MG63 (cell line): ENCODE measurements at places on chromosomes 4 and X.

DNA sequence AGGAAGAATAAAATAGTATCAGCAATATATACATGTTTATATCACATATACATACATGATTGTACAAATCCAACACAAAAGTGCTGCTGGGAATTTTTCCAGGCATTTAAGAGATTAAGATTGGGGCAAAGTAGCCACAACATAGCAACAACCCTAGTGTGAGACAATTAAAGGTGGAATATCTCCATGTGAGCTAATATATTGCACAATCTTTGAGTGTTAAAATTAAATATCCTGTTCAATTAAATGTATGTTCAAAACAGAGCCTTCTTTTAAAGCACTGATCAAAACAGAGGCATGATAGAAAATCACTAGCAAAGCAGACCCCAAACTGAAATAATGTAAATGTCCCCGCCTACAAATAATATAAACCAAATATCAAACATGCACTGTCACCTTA is 97.6 kb downstream of the GABRB1 start:
- DNase-seq = no peak

- DNase-seq = no peak
Observed at GRCh38 chr4:106676173-106676921, 307.8 kb upstream of the GIMD1 start.

GRCh38 chrX:12142661-12143060 is 4.4 kb downstream of the FRMPD4 start:
- no peak for DNase-seq

- no peak for DNase-seq
Observed at GRCh38 chr4:28744066-28744465, 1883.4 kb downstream of the STIM2 start.

DNA sequence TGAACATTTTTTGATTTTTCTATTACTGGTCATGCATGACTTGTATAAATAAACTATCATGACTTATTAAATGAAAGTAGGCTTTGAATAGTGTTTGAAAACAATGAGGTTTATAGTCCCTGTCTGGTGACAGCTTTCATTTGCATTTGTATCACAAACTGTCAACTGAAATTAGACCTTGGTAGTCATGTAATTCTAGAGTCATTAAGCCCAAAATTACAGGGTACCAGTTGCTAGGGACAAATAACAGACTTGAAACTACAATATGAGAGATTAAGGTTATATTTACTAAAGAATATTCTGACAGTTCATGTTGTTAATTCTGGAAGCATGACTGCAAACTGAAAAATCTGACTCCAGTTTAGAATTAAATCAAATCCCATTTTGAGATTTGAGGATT is 9.2 kb upstream of the VAMP7 start:
- no peak for DNase-seq

DNA sequence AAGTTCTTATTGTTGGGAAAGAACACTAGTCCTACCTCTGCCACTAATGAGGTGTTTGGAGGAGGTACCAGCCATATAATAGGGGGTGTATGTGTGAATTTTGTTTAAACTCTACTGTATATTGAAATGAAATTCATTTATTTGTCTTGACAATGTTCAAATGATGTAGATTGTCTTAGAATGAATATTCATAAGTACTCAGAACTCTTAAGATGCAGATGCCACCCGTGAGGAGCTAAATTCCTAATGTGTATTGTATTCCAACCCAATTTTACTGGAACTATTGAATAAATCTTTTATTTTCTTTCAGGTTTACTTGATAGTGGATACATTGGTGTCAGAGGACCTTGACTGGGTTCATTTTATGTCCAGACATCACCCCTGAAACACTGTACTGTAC is 63.9 kb upstream of the RAB33B start:
- DNase-seq = no peak
